ENCODE measurements at places on chromosomes 2 and 18.

DNA sequence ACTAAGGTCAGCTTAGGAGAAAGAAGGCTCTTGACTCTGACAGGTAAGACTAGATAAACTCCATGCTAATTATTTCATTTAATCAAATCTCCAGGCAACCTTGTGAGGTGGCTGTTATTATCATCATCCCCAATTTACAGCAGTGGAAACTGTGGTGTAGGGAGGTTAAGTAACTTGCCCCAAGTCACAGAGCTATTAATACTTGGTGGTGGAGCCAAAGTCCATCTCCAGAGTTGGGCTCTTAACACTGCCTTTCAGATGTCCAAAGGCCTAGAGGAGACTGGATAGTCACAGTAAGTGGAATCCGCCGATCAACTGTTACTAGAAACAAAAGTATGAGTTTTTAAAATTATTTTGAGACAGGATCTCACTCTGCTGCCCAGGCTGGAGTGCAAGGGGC lies 46.6 kb upstream of the SP3 start:
- no peak for DNase-seq

DNA sequence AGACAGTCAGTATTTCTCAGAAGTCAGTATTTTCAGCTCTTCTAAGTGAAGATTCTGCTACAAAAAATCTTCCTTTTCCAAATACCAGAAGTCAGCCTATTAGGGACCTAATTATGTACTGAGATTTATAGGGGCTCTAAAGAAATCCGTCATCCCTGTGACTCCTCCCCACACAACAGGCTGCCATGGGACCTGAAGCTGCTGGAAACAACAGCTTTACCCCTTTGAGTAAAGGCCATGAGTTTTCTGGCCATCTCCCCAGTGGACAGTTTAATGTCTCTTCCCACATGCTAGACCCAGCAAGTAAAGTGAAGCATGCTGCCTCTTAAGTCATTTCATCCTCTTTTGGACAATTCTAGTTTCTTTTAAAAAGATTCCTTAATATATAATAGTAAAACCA lies 255.7 kb upstream of the ACVR2A start:
- DNase-seq: no peak

GRCh38 chr2:109613081-109613921 lies 465 bp downstream of the SEPTIN10 start:
- no peak for DNase-seq

DNA sequence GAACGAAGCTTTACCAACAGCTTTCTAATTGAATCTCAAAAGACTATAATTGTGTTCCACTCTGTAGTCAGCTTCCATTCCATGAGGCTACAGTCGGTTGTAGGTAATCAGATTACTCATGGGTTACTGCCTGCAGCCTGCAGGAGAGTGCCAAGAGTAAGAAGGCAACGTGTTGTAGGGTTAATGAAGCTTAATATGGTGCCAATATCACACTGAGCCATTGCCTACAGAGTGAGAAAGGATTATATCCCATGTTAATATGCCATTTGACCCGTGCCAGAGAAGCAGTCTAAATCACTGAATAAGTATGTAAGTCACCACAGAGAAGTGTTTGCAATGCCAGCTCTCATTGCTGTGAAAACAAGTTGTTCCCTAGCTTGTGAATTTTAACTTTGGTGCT lies 734.5 kb upstream of the ACVR2A start:
- DNase-seq: no peak
